ENCODE measurements at places on chromosomes 7 and 10. TPM values are rescaled to one million over a fixed set of nuclear protein-coding genes. Genes with fewer than 3 reads are reported as not detected.

Gene SVIL
- 17.0 TPM for total RNA-seq

DNA sequence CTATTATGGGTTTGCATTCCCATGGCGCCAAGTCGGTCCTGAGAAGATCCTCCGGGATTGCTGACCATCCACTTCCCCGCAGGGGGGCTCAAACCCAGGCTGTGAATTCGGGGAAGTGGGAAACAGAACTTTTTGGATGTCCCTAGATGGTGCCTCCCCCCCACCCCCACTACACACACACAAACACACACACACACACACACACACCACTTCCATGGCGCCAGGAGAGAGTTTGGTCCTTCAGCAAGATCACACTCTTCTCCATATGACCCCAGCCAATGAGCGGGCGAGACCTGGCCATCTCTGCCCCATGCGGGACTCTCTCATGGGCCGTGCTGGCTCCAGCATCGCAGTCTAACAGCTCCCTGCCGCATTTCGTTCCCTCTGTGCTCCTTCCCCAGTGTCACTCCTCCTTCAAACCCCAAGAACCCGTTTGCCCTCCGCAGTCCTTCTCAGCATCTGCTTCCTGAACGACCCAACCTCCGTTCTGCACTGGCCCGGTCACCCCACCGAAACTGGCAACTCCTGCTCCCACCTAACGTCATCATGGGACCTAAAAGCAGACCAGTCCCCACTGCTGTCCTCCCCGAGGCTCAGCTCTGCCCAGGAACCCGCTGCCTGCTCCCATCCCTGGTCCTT, 32.1 kb upstream of the TNRC18 start:
- H3K36me3 ChIP-seq = no peaks in the 10 kb centered on the region
- no peak overlapping the region for H3K27ac ChIP-seq
- peaks cover 5% of the 10 kb centered on the region for H3K27me3 ChIP-seq
- H3K4me3 ChIP-seq = no peak overlapping the region
- H3K4me1 ChIP-seq = no peaks in the 10 kb centered on the region

DNA sequence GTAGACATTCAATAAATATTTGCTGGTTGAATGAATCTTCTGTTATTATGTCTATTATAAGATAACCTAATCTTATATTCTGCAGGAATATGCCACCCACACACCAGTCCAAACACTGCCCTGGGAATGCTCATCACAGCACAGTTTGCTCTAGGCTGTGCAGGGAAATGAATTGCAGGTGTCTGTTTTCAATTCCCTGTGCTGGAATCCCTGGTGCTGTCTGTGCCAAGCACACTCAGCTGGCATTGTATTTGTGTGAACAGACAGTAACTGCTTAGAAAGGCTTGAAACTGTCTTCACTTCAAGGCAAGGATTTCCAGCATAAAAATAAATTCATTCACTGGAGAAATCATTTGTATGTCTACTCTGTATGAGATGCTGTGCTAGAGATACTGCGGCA, 20.2 kb downstream of the ATOH7 start:
- no peaks in the 10 kb centered on the region for H3K27me3 ChIP-seq
- H3K36me3 ChIP-seq = no peaks in the 10 kb centered on the region
- no peak for DNase-seq
- no peak overlapping the region for H3K27ac ChIP-seq
- no peak overlapping the region for H3K4me3 ChIP-seq

DNA sequence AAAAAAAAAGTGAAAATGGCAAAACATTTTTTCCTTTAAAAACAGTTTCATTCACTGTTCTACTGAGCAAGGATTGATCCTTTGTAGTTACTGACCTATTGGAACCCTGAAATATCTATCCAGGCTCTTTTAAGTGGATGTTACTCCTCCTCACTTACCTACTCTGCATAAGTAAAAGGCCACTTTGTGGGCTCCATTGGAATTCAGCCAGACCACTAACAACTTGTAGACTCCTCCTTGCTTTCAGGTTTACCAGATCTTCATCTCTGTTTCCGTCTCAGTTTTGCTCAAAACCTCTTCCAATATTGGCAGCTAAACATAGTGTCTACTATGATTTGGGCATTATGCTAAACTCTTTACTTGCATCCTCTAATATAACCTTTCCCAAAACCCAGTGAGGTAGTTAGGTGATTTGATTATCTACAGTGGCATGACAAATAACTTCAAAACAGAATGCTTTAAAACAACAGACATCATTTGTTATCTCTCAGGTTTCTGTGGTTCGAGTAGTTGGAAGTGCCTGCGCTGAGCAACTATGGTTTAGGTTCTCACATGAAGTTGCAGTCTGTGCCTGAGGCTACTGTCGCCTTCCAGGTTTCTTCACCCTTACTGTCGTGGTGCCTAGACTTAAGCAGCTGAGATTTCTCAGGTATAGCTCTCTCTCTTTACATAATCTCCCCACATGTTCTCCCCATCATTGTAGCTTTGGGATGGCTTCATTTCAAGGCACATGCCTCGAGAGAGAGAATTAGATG, 698.2 kb downstream of the REEP3 start:
- H3K4me1 ChIP-seq = no peaks in the 10 kb centered on the region
- no peak overlapping the region for H3K27ac ChIP-seq
- no peak for DNase-seq
- H3K36me3 ChIP-seq = no peaks in the 10 kb centered on the region
- H3K4me3 ChIP-seq = no peak overlapping the region
- no peaks in the 10 kb centered on the region for H3K27me3 ChIP-seq

Gene SLC16A12
- not detected for total RNA-seq

- H3K4me1 ChIP-seq = peaks cover 13% of the 10 kb centered on the region
- peaks cover 2% of the 10 kb centered on the region for H3K36me3 ChIP-seq
- no peak for DNase-seq
- no peak overlapping the region for H3K27ac ChIP-seq
These were observed 171.2 kb downstream of the DNAJB6 start for GRCh38 chr7:157507987-157508386.

GRCh38 chr10:28317760-28318159, 14.9 kb upstream of the MPP7 start:
- peaks cover 7% of the 10 kb centered on the region for H3K4me1 ChIP-seq
- H3K27me3 ChIP-seq = no peaks in the 10 kb centered on the region
- no peak overlapping the region for H3K27ac ChIP-seq
- no peak overlapping the region for H3K4me3 ChIP-seq

All from activated CD4-positive, alpha-beta T cell treated with anti-CD3 and anti-CD28 coated beads for 36 hours (primary cell).